ENCODE measurements at places on chromosomes 3 and 15.

GRCh38 chr15:97688177-97688576 lies 272.3 kb upstream of the ARRDC4 start:
- no peak for DNase-seq

DNA sequence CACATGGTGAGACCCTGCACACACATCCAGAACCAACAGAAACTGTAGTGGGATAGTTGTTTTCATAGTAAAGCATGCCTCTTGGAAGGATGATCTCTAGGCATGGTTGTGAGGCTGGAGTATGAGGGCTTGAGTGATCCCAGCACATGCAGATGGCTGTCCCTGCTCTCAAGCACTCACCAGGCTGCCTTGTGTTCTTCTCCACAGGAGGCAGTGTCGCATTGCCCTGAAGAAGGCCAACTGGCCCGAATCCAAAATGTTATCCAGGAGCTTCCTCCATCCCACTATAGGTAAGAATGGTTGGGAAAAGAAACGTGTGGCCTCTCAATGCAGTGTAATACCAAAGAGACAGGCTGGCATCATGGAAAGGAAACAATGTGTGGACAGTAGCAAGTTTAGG lies 82.7 kb downstream of the TMEM39A start:
- DNase-seq = no peak

- peak; percentile 27 for DNase-seq
These were observed 181.9 kb upstream of the KBTBD8 start for GRCh38 chr3:66816090-66816761.

DNA sequence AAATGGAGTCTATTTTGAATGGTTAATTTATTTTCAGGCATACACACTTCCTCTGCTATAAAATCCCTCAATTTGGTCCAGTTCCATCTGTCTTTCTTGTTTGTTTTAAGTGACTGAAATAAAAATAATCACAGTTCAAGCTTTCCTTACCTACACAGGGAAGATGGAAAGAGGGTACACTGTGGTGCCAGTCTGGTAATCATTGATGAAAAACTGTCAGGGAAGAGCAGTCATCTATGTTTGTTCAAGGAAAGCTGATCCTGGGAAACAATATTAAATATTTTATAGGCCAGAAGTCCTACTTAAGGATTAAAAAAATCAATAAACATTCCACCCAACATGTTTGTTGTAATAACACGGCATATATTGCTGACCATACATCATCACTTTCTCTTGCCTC lies 115.2 kb upstream of the KCNMB2 start:
- peak; percentile 42 for DNase-seq

DNA sequence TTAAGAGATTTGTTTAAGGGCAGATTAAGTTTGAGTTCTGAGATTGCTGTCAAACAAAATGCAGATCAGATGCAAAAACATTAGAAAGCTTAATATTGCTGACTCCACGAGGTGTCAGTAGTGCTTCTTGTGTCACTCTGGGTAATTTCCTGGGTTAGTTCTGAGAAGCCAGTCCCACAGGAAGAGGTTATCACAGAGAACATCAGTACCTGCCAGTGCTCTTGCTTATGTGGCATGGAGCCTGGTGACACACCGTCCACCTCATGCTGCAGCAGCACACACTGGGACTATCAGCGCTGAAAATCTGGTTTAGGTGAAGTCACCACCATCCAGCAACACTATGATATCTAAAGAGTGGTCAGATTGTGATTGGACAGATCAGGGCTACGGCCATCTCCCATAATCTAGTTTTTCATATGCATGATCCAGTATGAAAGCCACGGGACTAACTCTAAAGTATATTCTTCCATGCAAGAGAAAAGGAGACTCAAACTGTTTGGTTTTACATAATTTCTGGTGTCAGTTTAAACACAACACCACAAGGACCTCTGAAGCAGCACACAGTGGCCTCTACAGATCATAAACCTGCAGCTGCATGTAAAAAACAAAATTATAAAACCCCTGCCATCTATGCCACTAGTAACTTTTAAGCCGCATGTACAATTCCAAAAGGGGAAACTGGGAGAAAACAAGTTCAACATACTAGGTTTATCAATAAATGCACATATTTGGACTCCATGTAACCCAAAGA lies 36.1 kb upstream of the MYO5C start:
- no peak for DNase-seq

DNA sequence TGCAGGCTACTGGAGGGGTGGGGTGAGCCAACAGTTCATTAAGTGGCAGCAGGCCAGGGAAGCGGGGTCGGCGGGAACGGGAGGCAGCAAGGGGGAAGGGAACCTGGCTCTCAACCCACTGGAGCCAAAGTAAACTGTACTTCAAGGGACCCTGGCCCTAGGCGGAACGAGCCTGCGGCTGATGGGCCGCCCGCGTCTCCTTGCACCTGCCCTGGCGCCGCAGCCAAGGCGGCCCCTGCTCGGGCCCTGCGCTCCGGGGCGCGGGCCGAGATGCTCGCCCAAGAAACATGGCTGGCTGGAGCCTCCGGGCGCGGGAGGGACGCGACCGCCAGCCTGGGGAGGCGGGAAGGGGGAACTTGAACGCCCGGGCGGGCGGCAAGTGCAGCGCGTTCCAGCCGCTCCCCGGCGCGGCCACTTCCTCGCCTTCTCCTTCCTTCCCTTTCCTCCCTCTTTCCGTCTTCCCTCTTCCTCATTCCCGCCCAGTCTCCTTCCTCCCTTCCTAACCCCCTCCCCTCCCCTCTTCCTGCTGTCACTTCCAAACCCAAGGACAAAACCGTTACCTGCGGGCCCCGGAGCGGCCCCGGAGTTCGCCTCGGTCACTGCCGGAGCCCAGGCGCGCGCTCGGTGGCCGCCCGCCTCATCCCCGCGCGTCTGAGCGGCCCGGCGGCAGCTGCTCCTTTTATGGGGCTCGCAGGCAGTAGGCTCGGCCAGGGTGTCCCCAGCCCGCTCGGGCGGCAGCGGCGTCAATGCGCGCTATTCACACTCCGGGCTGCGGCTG lies 489.7 kb downstream of the MAGI1 start:
- no peak for DNase-seq

DNA sequence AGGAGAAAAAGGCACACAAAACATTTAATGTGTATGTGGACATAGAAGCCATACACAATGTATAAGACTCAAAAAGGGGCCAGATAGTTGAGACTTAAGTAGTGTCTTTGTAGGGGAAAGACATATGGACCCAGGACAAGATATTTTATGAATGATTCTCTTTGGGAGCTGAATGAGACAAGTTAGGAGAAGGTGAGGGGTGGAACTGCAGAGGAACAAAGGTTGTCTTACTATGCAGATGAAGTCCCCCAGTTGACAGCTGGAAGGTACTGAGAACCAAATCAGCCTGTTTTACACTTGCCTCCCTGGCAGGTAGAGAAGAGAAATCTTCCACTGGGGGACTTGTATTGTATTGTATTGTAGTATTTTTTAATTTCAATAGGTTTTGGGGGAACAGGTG lies 14.9 kb upstream of the GCNT3 start:
- DNase-seq = no peak

- DNase-seq = no peak
These were observed 40.7 kb upstream of the RSL24D1 start for GRCh38 chr15:55237219-55238130.

- DNase-seq = no peak
These were observed 618.0 kb upstream of the ADAMTS9 start for GRCh38 chr3:65305836-65306235.

DNA sequence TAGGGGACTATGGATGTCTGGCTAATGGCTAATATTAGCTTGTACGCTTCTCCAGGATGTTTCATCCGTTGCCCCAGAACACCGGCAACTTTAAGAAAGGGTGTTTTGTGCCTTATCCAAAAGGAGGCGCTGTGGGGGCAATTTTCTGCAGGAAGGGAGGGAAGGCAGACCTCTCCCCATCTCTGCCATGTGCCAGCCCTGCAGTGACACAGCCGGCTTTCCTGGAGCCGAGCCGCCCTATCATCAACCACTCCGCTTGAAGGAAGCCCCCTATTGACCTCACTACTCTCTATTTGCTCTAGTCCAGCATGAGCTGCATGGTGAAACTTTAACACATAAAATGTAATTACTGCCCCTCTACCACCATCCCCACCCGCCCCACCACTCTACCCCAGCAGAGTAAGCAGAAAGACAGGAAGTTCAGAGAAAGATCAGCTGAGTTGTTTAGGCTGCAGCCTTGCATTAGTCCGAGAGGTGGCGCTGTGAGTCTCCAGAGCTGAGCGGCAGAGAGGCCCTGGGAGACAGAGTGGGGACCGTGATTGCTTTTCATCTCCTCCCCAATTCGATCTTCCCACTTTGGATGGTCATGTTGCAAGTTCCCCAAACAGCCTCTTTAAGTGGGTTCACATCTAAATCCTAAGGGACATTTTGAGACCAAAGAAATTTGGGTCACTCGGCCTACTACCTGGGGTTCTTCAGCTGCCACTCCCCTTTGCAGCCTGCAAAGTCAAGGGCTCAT lies 24.5 kb upstream of the RAD18 start:
- peak; percentile 30 for DNase-seq

- DNase-seq = no peak
These were observed 16.0 kb downstream of the MED12L start for GRCh38 chr3:151101270-151101969.

DNA sequence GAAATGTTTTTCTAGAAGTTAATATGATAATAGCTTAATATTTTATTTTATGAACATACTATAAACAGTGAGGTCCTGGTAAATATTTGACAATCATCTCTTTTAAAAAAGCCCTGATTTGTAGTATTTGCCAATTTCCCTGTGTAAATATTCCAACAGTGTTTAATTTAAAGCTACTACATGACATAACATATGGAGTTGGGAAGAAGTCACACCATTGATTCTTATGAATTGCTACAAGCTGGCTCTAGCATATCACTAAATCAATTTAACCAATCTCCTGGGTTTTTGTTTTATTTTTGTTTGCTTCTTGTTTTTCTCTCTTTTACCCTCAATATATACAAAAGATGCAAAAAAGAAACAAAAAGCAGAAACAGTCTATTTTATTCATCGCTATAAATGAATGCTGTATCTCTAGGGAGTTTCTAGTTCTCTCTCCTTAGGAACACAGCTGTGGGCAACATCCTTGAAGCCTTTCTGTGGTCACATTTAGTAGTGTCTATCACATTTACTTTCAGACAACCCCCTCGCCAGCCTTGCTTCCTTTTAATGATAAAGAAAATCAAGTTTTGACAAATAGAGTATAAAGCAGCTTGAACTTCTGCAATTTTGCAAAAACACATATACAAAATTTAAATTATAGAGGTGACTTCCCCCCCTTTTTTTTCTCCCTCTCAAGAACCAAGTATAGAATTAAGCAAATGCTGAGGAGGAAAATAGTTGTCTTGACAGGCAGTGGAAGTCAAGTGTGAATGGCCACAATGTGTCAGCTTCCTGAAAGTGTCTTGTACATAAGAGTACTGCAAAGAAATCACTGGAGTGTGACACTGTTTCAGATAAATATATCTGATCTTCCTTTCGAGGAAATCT lies 21.4 kb downstream of the CCR1 start:
- no peak for DNase-seq

- no peak for DNase-seq
These were observed 354.6 kb downstream of the GAP43 start for GRCh38 chr3:115977866-115978265.

GRCh38 chr15:100471933-100472332 lies 56.8 kb downstream of the CERS3 start:
- DNase-seq = no peak

DNA sequence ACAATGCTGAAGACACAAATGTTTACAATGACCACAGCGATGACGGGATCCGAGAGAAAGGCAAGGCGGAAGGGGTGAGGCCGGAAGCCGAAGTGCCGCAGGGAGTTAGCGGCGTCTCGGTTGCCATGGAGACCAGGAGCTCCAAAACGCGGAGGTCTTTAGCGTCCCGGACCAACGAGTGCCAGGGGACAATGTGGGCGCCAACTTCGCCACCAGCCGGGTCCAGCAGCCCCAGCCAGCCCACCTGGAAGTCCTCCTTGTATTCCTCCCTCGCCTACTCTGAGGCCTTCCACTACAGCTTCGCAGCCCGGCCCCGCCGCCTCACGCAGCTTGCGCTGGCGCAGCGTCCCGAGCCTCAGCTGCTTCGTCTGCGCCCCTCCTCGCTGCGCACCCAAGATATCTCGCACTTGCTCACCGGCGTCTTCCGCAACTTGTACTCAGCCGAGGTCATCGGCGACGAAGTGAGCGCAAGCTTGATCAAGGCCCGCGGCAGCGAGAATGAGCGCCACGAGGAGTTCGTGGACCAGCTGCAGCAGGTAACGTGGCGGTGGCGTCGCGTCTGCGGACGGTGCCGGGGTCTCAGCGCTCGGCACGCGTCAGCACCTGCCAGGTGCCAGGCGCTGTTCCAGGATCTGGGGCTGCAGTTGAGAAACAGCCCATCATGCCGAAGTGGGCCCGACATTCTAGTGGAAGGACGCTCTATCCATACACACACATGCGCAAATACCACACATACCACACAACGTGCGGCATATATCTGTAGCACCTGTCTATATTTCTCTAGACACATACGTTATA lies at the start of gene DLEC1:
Gene DLEC1 (plus strand): TSS at position 108 of the 798 bp plus-strand sequence. CDS start 18 bp downstream, at position 126.
- no peak for DNase-seq

- DNase-seq = no peak
These were observed 8.7 kb downstream of the U2SURP start for GRCh38 chr3:143010024-143010423.

DNA sequence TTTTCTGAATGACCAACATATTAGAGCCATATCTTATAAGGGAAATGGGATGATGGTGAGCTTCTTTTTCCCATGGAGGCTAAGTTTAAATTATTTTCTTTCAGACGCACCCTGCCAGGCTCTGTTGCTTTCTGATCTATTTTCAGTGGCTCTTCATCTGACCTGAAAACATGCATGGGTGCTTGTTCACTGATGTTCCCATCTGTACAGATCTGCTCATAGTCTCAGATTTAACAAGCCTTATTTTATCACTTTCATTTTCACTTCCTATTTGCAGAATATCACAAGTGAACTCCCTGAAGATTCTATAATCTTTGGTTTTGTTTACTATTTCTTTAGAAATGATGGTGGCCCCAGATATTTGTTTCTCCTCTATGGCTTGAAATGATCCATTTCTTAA lies 31.1 kb upstream of the SUCLG2 start:
- DNase-seq = no peak

DNA sequence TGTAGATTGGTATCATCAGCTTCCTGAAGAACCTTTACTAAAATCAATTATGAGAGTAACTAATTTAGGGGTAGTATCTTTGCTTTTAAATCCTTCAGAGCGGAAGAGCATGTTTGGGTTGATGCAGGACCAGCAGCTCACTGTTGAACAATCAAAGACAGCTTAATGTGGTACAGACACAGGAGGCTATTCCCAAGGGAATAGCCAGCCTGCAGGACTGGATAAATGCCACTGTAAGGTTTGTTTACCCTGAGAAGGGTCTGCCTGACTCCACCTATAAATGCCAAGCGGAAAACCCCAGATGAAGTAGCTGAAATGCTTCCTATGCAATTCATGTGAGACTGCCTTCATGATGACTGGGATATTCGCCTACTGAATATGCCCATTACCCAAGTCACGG lies 16.0 kb upstream of the STAC start:
- DNase-seq = no peak

DNA sequence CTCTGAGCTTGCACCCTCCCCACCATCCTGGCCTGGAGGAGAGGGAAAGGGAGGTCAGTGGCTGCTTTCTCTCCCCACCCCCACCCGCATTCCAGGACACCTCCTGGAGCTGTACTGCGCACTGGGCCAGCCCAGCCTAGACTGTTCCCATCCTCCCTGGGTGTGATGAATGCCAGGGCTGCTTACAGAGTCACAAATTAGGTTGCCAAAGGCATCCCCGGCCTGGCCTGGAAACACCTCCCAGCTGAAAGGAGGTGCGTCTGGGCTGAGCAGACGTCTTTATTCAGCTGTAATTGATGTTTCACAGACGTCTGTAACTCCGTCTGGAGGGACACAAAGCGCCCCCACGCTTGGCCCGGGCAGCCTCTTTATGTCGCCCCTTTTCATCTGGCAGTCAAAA lies 47.6 kb downstream of the RHCG start:
- no peak for DNase-seq

- no peak for DNase-seq
These were observed 428.7 kb upstream of the RARB start for GRCh38 chr3:24999357-24999756.
